ENCODE measurements at places on chromosomes 4 and X.

GRCh38 chrX:154750301-154751202, at the start of gene GAB3:
TSS of gene GAB3 (minus strand) at chrX:154751077. CDS start at chrX:154751025, 52 bp downstream.
- peak; percentile 32 for DNase-seq

DNA sequence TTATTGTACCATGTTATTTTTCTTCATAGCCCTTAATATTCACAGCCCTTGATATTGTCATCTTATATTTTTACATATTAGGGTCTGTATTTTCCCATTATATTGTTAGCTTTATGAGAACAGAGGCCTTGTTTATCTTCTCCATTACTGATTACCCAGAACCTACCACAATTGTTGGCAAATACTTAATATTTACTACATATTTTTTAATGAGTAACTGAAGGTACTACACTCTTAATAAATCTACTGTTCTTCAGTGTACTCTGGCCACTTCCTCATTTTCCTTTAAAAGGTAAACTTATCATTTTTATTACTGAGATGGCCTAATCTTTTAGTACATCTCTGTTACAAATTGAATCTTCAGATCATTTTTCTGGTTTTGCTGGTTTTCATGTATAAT, 133.5 kb downstream of the COL4A5 start:
- no peak for DNase-seq

DNA sequence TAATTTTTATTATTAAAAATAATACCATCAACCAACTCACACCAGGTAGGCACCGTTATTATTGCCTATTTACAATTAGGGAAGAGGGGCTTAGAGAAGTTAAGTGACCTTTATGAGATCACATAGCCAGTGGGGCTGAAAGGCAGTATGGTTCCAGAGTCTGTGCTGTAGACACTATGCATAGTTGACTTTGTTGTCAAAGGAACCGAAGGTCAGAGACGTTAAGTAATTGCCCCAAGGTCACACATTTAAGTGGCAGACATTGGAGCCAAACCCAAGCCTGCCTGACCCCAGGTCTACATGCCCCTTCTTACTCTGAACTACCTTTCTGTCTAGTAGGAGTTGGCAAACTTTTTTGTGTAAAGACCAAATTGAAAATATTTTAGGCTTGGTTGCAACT, 36.4 kb downstream of the RHOH start:
- no peak for DNase-seq

DNA sequence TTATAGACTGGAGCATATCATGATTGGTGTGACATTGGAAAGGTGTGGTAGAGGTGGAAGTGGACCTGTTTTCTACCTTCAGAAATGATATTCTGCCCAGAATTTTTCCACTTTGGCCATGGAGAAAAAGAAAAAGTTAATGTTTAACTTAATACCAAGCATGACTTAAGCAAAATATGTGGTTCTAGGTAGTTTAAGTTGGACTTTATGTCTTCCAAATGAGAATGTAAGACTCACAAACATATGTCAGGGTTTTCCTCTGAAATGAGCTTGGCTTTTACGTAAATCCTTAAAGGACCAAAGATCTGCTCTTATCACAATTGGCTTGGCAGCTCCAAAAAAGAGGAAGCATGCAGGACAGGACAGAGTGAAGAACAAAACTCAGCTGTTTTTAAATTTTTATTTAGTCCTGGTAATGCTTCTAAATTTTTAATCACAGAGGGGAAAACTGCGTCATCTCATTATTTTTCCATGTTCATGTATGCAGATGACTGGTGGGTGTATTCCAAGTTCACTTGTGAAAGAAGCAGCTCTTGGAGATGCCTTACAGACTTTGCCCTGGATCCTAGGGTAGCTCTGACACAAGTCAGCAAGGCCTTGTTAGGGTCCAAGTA, 98.2 kb downstream of the ANK2 start:
- DNase-seq = peak; percentile 30

DNA sequence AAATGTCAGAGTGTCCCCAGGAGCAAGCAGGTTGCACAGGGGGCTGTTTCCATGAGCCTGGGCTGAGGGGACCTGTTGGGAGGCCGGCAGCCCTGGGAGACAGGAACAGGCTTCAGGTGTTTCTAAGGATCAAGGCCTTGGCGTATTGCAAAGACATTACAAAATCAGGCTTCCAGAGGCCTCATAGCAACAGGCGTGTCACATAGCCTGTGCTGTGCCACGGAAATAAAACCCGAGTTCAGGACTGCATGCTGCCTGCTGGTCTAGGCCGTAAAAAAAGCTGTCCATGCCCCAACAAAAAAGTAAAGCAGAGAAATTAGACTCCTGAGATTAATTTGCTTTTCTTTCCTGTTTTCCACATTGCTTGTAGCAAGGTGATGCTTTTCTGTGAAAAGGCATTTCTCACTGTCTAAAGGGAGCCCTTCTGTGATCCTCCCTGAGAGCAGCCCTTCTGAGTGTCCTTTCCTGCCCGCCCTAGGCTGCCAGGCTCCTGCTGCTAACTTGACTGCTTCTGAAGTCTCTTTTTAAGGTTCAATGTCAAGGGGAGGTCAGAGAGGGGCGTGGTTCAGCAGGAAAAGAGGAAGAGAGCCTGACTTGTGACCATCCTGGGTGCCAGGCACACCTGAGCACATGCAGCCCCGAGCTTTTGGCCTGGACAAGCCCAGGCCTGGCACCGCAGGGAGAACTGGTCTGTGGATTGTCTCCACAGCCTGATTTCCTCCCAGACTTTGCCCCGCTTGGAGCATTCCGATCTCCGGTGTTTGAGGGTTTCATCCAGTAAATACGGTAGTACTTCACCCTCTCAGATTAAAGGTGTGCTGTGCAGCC, 21.3 kb downstream of the SHROOM2 start:
- DNase-seq = no peak

DNA sequence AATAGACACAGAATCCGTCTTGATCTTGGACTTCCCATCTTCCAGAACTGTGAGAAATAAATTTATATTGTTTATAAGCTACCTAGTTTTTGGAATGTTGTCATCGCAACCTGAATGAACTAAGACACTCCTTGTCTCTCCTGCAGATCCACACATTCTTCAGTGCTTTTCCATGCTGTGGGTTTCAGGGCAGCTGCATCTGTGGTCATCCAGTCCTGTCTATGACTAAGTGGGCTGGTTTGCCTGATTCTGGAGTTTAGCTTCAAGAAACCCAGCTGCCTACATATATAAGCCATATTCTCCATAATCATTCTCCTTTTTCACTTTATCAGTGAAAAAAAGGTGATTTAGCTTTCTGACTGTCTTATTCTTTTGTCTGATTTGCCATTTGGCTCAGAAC, 170.3 kb upstream of the KIT start:
- peak; percentile 30 for DNase-seq

GRCh38 chr4:15398001-15398400, 29.8 kb upstream of the C1QTNF7 start:
- DNase-seq = no peak

- no peak for DNase-seq
These were observed 20.2 kb upstream of the ACSL4 start for GRCh38 chrX:109753256-109753655.

DNA sequence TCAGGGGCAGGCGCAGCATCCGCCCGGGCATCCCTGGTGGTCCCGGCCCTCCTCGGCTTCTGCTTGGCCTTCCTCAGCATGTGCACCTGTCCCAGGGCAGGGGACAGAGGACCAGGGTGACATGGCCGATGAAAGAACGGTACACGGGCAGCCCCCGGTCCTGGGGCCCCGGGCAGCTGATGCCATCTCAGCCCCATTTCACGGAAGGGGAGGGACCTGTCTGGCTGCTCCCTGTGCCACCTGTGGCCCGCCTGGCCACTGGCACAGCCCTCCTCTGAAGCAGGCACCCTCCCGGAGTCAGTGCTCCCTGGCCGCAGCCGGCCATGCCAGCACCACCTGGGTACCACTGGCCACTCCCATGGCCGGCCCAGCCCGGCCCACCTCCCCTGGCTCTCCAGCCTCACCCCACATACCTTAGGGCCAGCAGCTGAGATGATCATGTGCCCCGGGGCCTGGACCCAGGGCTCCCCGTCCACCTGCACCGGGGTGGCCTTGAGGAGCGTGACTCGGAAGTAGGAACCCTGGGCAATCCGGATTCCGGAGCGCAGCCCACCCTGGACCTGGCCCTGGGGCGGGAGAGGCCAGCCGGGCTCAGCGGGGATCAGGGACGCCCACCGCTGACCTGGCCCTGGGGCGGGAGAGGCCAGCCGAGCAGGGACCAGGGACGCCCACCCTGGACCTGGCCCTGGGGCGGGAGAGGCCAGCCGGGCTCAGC, 12.6 kb downstream of the DGKQ start:
- DNase-seq = no peak

GRCh38 chr4:76639288-76639687, 204.3 kb downstream of the SHROOM3 start:
- peak; percentile 88 for DNase-seq

GRCh38 chrX:153931748-153932147, 3.1 kb downstream of the NAA10 start:
- DNase-seq = no peak

- DNase-seq = no peak
These were observed 9.7 kb upstream of the KLHL13 start for GRCh38 chrX:118126286-118126685.

- DNase-seq = no peak
These were observed 171.1 kb downstream of the PDGFRA start for GRCh38 chr4:54400188-54400587.

- DNase-seq = peak; percentile 14
These were observed 744.0 kb downstream of the FSTL5 start for GRCh38 chr4:161419822-161420221.

- no peak for DNase-seq
These were observed 245.9 kb upstream of the GIMD1 start for GRCh38 chr4:106614441-106614840.

- DNase-seq = no peak
These were observed 29.5 kb downstream of the PRPS2 start for GRCh38 chrX:12820737-12821136.

DNA sequence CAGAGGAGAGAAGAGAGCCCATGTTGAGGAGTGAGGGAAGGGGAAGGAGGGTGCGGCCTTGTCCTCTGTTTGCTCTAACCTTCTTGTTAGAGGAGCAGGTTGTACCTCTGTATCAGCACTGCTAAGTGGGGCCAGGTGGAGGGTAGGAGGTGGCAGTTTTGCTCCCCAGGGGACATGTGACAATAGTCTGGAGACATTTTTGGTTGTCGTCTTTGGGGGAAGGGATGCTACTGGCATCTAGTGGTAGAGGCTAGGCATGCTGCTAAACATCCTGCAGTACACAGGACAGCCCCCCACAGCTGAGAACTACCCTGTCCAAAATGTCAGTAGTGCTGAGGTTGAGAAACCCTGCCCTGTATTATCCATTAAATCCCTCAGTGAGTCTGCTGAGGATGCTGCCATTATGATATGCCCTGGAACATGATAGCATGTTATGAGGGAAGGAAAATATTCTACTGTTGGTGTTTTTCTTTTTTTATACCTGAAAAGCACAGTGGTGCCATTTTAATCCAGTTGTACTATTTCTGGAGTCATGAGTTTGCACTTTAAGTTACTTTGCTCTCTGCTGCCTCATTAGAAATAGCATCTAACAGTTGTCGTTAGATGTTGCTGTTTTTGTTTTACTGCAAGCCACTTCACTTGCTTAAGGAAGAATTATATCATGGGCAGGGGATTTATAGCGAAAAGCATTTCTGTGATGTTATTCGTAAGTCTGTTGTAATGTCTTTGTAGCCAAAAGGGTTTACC, 90.6 kb downstream of the LRP2BP start:
- DNase-seq = peak; percentile 37

DNA sequence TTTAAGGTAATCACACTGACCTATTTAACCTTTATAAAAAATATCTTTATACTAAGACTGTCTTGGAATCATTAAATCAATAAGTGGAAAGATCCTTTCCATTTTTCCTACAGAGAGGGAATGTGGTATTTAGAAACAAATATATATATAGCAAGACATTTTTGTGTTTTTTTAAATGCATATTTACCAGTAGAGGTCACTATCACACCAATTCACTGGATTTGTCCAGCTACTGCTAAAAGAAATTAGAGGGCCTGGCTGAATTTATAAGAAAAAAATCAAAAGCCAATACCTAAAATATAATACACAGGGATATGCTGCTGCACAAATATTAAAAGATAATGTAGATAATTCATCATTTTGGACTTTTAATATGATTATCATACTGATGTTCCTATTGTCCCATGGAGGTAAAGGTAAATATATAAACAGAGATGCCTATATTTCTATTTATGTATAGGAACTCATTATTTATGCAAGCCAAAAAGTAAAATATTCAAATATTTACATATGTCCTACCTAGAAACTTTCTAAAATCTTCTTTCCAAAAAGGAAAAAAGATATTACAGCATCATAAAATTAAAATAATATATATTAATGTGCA, 69.5 kb downstream of the PDE5A start:
- peak; percentile 57 for DNase-seq

GRCh38 chr4:86556791-86557415, 37.2 kb upstream of the PTPN13 start:
- DNase-seq = no peak

DNA sequence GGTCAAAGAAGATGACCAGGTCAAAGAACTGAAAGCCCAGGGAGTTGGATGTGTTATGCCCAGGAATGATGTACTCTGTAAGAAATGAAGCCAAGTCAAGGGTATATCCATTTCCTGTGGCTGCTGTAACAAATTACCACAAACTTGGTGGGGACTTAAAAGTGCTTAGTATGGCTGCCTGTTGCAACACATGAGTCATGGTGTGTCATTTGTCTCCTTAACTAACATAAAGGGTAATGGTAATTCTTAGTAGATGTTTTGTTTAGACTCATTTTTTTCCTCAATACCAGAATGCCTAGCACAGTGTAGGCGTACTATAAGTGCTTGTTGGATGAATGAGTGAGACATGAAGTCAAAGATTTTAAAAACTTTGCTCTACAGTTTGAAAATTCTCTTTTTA, 45.7 kb downstream of the SYTL5 start:
- DNase-seq = peak; percentile 81

GRCh38 chr4:70930530-70931256, 28.5 kb downstream of the MOB1B start:
- DNase-seq = no peak

DNA sequence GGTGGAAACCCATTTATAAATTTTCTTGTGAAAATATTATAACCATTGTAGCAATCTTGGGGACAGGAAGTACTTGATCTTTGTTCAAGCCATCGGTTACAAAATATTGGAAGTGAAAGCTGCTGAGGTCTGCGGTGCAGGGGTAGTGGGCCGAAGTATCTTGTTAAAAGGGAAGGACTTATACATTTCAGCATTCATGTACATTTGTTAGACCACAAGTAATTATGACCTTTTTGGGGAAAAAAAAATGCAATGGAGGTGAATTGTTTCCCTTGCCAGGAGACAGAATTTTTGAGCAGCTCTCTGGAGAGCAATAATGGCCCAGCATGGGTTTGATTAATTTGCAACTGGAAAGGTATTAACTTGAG, 121.3 kb downstream of the EGF start:
- DNase-seq = no peak

DNA sequence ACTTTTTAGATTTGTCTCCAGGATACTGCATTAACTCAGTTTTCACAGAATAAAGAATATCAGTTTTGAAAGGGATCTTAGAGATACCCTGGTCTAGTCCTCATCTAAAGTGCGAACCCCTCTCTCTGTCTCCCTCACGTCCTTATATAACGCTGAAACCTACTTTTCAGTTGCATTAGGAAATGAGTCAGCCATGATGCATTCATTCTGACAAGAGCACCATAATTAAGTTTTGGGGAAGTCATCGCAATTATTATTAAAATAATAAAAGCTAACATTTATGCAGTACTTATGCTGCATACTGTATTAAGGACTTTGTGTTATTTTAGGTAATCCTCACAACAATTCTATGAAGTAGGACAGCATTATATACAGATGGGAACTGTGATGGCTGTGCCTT, 116.1 kb downstream of the REELD1 start:
- DNase-seq = no peak
